ELR (cell line): ENCODE measurements at places on chromosomes 1 and 21.

DNA sequence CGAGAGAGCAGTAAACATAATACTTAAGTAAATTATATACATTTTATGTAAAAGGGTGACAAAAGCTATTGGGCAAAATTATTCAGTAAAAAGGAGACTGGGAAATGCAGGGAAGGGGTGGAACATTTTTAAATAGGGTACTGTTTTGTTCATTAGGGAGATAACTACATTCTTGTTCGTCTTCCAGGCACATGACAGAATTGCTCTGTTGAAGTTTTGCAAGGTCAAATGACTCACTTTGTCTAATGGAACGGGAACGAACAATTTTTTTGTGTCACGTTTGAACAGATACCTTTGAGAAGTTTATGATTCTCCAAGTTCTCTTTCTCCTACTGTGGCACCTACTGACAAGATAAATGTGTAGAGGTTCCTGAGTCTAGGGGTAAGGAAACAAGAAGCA lies 382.3 kb upstream of the ZRANB2 start:
- peak; percentile 38 for DNase-seq

GRCh38 chr1:241638909-241639622 lies 1.1 kb downstream of the CHML start:
- DNase-seq = peak; percentile 21

DNA sequence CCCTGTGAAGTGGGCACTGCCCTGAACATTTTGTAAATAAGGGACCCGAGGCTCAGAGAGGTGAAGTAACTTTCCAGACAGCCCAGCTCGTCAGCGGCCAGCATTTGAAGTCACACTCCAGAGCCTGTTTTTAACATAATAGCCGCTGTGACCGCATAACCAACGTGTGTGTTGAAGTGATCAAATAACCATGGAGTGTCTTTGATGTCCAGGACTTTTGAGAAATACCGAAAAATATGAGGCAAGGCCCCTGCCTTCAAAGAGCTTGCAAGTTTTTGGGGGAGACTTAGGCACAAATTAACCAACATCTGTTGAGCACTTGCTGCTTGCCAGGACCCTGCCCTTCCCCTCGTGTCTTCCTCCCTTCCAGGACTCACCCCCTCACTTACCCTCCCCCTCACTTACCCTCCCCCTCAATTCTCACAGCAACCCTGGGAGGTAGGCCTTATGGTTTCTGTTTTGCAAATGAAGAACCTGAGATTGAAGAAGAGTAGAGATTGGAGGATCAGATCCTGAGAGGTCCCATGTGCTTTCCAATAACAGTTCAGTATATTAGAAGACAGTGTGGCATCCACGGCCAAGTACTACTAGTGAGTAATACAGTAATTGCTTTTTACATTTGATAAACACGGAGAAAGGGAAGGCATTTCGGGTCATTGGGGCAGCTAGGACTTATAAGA lies 1.3 kb upstream of the SLC16A1 start:
- DNase-seq = peak; percentile 93

DNA sequence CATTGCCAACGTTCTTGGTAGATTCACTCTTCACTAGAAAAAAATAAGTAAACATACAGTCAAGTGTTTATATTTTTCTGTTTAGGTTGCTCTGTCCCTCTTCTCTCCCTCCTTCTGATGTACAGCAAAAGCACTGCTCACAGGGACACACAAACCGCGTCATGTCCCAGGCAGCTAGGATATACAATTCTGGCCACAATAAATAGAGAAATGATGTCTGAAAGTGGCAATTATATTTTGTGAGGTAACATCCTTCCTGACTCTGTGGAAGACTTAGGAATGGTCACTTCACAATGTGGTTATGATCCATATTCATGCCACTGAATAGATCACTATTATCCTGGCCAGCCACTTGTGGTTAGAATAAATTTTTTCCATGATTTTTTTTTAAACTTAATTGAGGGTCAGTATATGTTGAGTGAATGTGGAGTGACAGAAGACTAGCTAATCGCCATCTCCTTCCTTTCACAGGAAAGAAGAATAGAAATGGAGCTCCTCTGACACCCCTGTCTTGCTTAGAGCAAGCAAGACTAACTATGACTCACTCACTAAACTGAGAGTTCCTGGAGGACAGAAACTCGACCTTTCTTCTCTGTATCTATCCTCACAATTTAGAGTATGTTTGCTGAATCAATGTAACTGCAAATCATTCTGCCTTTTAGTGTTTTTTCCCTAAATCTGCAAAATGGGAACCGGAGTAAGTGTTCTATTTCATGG lies 54.0 kb downstream of the ZNHIT6 start:
- peak; percentile 75 for DNase-seq

- DNase-seq = peak; percentile 72
These were observed 10.0 kb downstream of the SLX9 start for GRCh38 chr21:44949779-44950198.

DNA sequence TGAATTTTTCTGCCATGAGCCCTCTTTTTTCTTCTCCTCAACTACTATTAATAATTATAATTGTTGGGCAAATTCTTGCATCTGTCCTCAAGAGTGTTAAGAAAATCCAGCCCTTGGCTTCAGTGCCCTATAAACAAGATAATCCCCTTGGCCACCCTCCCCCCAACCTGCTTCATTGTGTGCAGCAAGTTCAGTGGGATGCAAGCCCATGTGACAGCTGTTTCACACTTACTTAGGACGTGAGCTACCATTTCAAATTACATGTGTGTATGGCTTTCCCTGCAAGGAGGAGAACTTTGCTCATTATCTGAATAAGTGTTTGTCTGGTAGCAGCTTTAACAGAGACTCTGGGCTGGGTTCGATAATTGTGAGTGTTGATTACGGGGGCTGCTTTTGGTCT lies 276.2 kb downstream of the CACNA1E start:
- DNase-seq = no peak
